ENCODE measurements at places on chromosomes 4 and X.

DNA sequence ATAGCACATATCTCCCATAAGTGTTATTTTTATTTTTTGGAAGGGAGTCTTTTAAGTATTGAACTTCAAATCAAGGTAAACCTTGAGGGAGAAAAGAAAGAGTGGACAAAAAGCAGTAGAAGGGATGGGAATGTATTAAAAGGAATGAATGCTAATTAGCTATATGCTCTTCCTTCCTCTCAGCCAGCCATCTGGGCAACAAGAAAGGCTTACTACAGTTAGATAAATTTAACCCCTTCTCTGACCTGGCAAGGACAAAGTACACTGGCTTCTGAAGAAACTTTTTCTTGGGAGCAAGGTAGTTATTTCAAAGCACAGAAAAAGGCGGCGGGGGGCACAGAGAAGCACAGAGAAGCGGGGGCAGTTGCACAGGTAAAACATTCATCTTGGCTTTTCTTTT is 54.6 kb downstream of the GAB1 start:
- no peak for DNase-seq

GRCh38 chr4:8771666-8772065 is 100.0 kb downstream of the HMX1 start:
- DNase-seq, result no peak

DNA sequence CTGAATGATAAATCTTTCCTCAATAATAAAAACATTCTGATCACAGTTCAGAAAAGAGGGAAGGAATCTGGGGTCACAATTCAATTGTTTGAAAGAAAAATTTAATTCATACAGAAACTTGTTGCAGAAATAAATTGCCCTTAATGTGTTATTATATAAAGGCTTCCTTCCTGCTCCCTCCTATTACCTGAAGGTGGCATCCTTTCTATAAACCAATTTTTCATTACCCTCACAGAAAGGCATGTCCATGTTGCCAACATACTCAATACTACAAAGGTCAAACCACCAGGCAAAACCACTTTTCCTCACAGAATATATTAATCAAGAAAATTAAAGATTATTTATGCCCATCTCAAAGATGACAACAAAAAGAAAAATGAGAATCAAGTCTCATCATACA is 194.3 kb upstream of the CT83 start:
- no peak for DNase-seq

DNA sequence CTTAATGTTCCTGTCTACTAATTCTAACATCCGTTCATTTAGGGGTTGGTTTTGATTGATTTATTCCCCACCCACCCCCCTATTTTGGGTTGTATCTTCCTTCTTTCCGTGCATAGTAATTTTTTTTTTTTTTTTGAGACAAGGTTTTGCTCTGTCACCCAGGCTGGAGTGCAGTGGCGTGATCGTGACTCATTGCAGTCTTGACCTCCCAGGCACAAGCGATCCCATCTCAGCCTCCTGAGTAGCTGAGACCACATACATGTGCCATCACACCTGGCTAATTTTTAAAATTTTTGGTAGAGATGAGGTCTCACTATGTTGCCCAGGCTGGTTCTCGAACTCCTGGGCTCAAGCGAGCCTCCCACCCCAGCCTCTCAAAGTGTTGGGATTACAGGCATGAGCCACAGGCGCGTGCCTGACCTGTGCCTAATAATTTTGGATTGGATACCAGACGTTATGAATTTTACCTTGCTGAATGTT is 79.9 kb downstream of the ZFX start:
- no peak for DNase-seq

DNA sequence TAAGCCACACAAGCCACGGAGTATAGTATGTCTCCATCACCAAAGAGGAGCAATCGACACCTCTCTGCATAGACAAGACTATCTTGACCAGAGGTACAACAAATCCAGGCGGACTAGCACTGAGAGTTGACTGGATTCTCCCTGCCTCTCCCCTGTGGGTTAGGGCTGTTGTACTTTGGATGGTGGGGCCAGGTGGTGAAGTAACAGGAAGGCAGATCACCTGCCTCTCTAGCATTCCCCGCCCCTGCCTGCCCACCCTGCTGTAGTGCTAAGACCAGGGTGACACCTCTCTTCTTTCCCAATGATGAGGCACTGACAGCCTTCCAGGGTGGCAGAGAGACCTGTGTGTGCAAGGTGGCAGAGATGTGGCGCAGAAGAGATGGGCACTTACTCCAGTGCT is 47.5 kb upstream of the TRIM2 start:
- DNase-seq, result no peak

DNA sequence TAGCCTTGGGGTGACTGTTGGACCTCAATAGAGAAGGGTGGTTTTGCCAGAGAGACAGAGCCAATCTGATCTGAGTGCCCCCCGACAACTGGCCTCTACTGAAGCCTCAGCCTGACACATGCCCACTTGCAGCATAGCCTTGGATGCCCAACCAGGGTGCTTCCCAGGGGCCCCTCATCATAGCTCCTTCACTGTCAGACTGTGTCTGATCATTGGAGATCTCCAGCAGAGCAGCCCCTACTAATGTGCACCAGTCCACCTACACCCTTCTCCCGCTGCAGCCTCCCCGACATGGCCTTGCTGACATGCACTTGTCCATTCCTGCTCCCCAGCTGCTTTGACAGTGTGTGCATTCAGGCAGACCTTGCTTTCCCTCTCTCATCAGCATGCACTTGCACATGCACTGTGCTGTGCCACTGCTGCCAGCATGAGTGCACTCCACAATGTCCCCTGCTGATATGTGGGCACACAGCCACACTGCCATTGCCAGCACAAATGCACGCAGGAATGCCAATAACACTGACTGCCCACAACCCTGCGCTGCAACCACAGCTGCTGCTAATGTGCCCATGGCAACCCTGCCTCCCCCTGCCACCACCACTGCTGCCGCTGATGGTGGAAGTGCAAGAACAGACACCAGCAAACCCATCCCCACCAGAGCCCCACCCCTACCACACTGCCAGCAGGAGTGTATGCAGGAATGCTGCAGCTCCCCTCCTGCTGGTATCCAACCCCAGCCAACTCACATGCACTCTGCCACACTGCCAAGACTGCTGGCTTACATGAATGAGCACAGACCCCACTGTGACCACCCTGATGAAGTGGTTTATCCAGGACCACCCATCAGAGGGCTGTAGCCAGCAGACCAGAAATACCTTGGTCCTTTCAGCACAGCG is 68.1 kb upstream of the ZMAT1 start:
- DNase-seq, result no peak

GRCh38 chr4:2402048-2402842 is 16.2 kb downstream of the ZFYVE28 start:
- peak; percentile 12 for DNase-seq

DNA sequence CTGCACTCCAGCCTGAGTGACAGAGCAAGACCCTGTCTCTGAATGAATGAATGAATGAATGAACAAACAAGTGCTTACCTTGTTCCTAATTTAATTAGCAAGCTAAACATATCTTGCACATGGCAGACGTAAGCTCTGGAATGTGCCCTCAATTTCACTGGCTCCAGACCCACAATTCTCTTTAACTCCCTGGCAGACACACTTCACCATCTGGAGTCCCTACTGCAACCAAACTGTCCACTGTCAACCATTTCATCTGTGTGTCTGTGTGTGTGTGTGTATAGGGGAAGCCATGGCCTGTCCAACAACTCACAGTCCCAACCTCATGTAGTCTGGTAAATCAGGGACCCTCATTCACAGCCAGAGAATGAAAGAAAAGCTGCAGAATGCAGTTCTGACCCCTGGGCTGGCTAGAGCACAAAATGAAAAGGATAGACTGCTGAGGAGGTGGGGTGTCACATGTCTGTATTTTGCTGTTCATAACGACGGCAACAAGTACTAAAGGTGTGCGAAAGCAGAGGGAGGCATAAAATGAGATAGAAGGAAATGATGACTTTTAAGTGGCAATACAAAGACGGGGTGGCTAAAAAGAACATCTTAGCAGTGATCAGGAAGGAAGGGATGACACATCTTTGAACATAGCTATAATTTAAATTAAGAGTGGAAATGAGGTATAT is 114.1 kb downstream of the TSPAN5 start:
- no peak for DNase-seq

- no peak for DNase-seq
These were observed 14.1 kb upstream of the TENM3 start for GRCh38 chr4:182228991-182229577.

DNA sequence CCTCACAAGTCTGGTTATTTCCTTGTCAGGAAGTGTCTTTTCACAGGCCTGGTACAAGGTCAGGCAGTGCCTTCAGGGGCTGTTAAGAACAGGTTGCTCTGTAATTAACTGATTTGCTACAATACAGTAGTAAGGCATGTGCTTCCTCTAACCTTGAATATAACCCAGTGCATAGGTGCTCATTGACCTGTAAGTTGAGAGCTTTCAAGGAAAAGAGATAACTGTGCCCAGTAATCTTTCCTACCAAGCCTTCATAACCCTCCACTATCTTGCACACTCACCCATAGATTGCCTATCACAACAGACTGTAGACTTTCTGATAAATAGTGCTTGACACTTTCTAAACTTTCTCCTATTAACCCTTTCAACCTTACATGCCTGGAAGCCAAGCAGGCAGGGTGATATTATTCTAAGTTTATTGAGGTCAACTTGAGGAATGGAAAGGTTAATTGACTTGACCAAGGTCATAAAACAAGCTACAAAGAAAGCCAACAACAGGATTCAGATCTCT is 148.1 kb downstream of the PPARGC1A start:
- DNase-seq, result no peak

All from activated naive CD4-positive, alpha-beta T cell (primary cell).